NCI-H748 treated with DMSO at 0.1 percent for 48 hours (cell line): ENCODE measurements at places on chromosomes 1 and 21.

DNA sequence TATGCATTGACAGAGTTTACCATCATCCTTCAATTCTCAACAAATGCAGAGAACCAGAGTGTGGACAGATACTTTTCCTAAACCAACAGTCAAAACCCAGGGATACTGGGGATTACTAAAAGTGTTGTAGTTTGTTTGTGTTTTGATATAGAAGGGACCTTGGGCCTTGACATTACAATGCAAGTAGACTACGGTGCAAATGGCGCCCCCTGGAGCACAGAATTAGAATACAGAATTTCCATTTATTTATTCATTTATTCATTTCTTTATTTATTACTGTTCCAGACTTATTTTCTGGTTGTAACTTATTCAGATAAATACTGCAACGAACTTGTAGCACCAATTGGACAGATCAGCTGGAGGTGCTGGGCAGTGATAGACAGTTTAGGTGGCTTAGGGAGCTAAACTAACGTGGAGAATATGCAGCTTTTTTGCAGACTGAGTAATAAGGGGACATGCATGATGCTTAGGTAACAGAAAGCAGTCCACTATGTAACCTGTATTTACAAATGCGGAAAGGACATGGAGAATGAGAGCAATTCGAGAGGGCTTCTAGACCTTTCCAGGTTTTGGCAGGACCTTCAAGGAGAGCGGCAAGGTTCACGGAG lies 42.6 kb downstream of the KIRREL1 start:
- no peak for DNase-seq

GRCh38 chr1:152880907-152881306 lies 2.8 kb downstream of the SMCP start:
- no peak for DNase-seq

GRCh38 chr1:21289700-21290545 lies at the start of gene ECE1:
ECE1 (minus strand) TSS chr1:21290463; CDS start chr1:21290414, 49 bp downstream.
- no peak for DNase-seq

- DNase-seq: no peak
These were observed 70.0 kb upstream of the TMEM51 start for GRCh38 chr1:15083578-15083977.
